ENCODE measurements at places on chromosomes 2 and 18. TPM values are rescaled to one million over a fixed set of nuclear protein-coding genes. Genes with fewer than 3 reads are reported as not detected.

Gene CPS1
- total RNA-seq, result 7.0 TPM

Gene RSAD2
- not detected for total RNA-seq

Gene ABCG5
- total RNA-seq, result not detected

GRCh38 chr2:122105171-122105876 lies 349.9 kb downstream of the TSN start:
- no peak for DNase-seq

DNA sequence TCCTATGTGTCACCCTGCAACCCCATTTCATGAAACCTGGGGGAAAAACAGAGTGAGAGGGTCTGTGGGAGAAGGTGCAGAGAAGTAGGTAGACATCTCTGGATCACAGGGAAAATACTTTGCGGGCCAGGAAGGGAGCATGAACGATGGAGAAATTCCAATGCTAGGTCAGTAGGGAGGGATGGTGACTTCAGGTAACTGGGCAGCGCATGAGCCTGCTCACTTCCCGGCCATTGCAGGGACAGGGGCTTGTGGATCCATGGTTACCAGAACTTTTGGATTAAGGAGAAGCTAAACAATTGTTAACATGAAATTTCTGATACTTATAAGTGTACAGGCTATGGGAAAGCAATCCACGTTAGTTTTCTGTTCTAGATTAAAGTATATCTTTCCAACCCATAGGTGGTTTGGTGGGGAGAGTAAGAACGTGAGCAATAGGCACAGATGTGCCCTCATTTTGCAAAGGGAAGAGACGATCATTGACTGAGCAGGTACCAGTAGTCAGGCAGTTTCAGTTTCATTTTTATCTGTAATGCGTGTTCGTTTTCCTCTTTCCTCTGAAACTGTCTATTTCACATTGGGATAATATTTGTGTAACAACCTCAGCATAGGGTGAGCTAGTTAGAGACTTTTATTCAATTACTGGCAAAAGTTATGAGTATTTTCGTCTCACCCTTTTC lies 65.0 kb downstream of the NYAP2 start:
- no peak for DNase-seq

GRCh38 chr18:47284721-47285395 lies 33.4 kb upstream of the SKOR2 start:
- no peak for DNase-seq

DNA sequence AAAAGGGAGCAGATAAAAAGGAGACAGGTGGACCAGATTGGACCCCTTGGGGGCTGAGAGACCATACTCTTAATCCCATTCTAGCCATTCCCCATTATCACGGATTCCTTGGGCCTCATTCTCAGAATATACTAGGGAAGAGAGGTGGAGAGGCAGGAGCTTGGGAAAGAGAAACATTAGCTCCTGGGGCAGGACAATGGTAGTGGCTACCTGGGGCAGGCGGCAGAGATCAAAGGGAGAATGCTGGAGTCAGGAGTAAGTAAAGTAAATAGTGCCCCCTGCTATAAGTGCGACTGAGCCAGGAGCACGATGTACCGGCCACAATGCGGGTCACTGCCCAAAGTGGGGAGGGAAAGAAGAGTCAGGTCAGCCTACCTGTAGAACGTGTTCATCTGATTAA lies 20.4 kb upstream of the IHH start:
- no peak for DNase-seq

GRCh38 chr2:129757915-129758783 lies 221.3 kb upstream of the RAB6C start:
- peak; percentile 69 for DNase-seq

- no peak for DNase-seq
Measured at GRCh38 chr2:225091336-225091735, 49.1 kb upstream of the DOCK10 start.

- DNase-seq, result peak; percentile 65
Measured at GRCh38 chr2:158969715-158970240, 1.3 kb downstream of the TANC1 start.
